LHCN-M2 (cell line): ENCODE measurements at places on chromosomes 13 and 19. TPM values are rescaled to one million over a fixed set of nuclear protein-coding genes. Genes with fewer than 3 reads are reported as not detected.

GRCh38 chr13:49607761-49608160, 20.5 kb upstream of the ARL11 start:
- DNase-seq, result no peak

Gene TMEM59L
- 0.11 and 0.26 TPM in 2 replicates for total RNA-seq

Gene RNASEH2A
- total RNA-seq, result 56.2 and 59.5 TPM in 2 replicates

Gene PRR19
- 2.2 and 2.3 TPM in 2 replicates for total RNA-seq

Gene GMIP
- total RNA-seq, result 5.6 and 9.5 TPM in 2 replicates

DNA sequence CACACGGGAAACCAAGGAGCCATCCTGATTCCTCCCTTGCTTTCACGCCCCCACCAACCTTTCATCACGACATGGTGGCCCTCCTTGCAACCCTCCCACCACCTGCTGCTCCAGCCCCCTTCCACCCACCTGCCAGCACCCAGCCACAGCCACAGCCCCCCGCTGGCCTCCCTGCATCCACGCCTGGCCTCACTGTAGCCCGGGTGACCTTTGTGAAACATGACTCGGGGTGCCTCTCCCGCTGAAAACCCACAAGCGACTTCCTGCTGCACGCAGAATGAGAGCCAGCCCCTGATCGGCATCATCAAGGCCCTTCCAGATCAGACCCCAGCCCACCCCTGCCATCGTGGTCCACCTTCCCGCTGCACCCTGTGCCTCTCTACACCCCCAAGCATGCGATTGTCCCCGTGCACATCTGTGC, 14.9 kb downstream of the POP4 start:
- DNase-seq, result no peak

DNA sequence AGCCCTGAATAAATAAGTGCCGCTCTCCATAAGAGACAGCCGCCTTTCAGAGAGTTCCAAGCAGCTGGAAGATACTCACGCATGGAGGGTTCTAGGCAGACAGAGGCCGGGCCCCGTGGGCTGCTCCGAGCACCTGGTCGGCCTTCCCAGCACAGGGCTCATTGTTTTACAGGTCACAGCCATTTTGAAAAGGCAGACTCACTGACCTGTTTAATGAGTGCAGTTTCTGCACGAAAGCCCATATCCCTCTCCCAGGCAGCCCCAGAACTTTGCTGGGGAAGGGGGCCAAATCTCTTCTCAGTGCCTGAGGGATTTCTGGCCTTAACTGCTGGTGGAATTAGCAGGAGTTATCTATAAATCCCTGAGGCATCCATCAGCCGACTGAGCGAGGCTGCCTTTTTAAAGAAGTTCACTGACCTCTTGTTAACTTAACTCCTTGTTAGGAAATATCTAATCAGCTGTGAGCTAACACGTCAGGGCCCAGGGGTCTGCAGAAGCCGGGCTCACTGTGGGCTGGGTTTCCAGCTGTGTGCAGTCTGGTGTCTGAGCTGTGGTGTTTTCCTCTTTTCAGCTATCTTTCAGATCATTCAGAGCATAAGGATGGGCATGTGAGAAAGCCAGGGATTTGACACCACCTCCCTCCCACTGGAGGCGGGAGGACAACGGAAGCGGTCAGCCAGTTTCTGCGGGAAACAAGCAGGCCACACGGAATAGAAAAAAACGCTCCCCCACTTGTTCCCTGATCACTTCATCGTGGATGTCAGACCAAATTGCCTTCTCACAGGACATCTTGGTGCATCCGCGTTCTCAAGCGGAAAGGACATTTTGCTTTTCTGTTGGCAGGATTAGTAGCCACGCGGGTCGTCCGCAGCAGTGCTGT, 23.3 kb downstream of the SERP2 start:
- DNase-seq, result peak; percentile 57

GRCh38 chr13:100547791-100548201, 40.8 kb downstream of the GGACT start:
- DNase-seq, result no peak

GRCh38 chr19:55161571-55162322, 4.2 kb upstream of the TNNI3 start:
- no peak for DNase-seq

DNA sequence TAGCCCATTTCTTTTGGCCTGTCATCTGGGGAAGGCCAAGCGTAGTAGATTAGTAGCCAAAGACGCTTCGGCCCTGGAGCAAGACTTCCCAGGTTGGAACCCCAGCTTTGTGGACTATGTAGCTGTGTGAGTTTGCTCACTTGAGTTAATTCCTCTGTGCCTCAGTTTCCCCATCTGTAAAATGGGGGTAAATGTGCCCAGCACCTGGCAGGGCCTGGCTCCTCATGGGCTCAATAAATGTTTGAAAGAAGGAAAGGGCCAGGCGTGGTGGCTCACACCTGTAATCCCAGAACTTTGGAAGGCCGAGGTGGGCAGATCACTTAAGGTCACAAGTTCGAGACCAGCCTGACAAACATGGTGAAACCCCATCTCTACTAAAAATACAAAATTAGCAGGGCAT, 14.9 kb upstream of the HNRNPM start:
- no peak for DNase-seq

DNA sequence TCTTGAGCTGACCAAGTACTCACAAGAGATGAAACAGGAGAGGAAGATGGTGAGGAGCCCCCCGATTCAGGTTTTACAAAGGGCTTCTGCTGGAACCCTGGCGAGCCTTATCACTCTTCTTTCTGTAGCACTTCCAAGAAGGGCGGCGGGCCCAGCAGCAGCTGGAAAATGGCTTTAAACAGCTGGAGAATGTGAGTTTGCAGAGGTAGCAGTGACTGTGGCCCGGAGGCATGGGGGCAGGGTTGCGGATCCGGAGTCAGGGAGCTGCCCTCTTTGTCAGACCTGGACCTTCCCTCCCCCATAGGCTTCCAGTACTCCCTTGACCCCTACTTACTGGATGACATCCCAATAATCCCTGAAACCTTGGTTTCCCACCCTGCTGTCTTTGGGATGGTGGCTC, 3.6 kb downstream of the TRIP10 start:
- DNase-seq, result no peak

DNA sequence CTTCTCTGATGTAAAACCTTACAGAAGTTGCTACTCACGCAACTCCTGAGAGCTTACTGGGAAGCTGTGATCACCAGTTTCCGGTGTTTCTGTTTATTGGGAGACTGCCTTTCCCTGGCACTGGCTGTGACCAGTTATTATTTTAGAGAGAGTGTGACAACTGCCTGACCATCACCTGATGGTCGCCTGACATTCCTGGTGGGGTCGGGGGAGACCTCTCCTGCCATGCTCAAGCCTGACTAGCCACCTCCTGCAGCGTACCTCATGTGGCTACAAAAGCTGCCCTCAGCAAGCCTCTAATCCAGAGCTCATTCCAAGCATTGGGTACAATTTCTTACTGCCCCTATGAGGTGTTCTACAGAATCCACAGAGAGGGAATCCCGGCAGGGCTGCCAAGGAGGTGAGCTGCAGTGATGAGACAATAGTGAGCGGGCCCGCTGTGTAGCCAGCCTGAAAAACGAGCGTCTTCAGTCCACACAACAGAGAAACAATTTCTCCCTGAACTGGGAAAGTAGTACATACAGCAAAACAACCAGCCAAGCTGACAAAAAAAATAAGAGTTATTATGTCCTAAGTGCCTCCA, 28.7 kb downstream of the GJA3 start:
- DNase-seq, result no peak

GRCh38 chr13:64088491-64088890, 2672.8 kb upstream of the PCDH20 start:
- DNase-seq, result no peak

- peak; percentile 66 for DNase-seq
These were observed 20.0 kb downstream of the CNFN start for GRCh38 chr19:42370068-42370520.

Gene ZFR2
- not detected in 2 replicates for total RNA-seq

DNA sequence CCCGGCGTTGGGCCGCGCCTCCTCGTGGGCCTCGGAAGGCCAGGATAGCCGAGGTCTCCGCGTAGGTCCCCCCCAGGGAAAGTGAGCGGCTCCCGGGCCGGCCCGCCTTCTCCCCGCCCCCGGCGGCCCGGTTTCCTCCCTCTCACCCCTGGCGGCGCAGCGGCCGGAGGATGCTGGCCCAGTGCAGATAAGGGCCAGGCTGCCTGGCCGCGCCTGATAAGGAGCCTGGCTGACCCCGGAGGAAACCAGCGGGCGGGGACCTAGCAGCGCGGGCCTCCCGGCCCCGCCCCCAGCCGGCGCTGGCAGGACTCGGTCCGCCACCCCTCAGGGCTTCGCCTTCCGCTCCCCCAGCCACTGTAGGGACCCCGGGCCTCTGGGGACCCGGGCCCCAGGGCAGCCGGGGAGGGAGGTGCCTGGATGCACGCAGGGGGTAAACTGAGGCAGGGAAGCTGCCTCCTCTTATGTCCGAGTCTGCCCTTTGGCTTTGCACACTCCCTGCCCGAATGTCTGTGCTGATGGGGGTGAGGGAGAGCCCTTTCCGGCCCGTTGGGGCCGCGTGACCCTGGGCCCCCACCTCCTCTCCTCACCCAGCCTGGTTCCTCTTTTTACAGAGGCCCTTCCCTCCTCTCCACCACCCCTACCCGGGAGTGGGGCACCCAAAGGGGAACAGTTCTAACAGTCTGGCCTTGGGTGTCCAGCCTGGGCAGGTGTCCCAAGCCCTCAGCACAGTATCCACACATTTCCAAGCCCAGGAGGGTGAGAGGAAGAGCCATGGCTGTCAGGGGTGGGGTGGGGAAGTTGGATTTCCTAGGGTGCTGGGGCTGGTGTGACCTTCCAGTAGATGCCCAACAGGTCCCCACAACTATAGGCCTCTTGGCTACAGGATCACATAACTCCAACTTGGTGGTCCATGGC, at the start of gene LYL1:
Gene LYL1, minus strand, starts transcription at position 193 of the 915 bp plus-strand sequence. CDS start 1,687 bp downstream, outside the sequence.
- no peak for DNase-seq

Gene TTC9B
- total RNA-seq, result not detected in 2 replicates

DNA sequence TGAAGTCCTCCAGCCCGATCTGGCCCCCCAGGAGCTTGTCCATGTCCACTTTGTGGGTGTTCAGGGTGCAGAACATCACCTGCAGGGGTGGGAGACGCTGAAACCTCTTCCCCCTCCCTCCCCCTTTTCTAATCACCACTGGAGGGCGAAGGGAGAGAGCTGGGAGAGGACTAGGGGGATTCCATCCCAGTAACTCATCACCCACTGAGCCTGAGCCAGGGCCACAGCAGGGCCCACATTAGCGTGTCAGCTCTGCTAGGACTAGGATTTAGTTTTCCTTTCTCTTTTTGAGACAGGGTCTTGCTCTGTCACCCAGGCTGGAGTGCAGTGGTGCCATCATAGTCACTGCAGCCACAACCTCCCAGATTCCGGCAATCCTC, 5.5 kb upstream of the PTGER1 start:
- no peak for DNase-seq
